ENCODE measurements at places on chromosomes 4 and X. TPM values are rescaled to one million over a fixed set of nuclear protein-coding genes. Genes with fewer than 3 reads are reported as not detected.

EMD gene
- total RNA-seq: 51.1 TPM

DNA sequence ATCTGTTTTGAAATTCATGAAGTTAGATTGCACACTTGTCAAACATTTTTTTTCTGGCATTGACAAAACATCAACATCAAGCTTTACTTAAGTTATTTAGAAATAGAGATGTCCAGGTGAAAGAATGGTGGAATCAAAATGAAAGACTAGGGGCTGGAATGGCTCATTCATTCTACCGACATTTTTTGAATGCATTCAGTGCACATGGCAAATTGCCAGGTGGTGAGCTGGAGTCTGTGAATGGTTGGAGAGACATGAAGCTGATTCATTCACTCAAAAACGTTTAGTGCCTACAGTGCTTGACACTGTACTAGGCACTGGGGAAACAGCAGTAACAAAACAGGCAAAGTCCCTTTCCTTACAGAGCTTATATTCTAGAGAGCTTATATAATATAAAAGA lies 292.4 kb downstream of the PPP1R2C start:
- DNase-seq: no peak

GRCh38 chrX:154833746-154834274 lies 652 bp downstream of the SMIM9 start:
- DNase-seq: no peak

- DNase-seq: no peak
Observed at GRCh38 chr4:38672397-38673129, 8.6 kb downstream of the KLF3 start.

GRCh38 chrX:150897421-150898320 lies 797 bp downstream of the CD99L2 start:
- DNase-seq: peak; percentile 78

GRCh38 chr4:146236216-146236615 lies 21.9 kb downstream of the REELD1 start:
- no peak for DNase-seq

GRCh38 chr4:105181259-105181658 lies 34.6 kb downstream of the TET2 start:
- DNase-seq: no peak

- no peak for DNase-seq
Observed at GRCh38 chr4:37895271-37895670, 4.4 kb downstream of the TBC1D1 start.

DNA sequence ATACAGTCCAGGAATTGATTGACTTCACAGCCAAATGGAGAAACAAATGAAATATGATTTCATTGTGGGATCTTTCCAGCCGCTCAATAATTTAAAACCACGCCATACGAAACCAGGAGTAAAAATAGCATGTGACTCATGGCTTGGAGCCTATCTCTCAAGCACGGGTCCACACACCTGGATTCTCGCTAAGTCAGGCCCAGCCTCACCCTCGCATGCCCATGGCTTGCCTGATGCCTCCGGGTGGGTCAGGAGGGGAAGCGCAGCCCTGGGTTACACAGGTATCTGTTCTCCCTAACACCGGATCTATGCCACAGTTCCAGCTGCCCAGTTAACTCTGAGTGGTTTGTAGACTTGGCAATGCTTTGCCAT lies 5.6 kb upstream of the ABLIM2 start:
- DNase-seq: no peak

DNA sequence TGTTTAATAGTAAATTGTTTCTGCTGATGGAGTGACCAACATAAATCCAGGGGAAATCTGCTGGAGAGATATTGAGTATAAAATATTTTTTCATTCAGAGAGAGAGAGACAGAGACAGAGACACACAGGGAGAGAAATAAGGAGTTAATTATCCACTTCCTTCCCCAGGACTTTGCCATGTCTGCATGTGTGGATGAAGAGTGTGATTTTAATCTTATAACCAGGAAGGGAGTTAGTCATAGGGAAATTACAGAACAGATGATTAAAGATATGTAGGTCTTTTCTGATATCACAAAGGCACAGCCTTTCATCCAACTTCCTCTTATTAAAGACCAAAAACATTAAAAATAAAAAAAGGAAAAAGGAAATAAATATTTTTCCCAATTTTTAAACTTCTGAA lies 526.3 kb downstream of the SPRY1 start:
- DNase-seq: no peak

HHIP gene
- not detected for total RNA-seq

- DNase-seq: no peak
Observed at GRCh38 chr4:139921429-139922184, 232.4 kb downstream of the MAML3 start.

DNA sequence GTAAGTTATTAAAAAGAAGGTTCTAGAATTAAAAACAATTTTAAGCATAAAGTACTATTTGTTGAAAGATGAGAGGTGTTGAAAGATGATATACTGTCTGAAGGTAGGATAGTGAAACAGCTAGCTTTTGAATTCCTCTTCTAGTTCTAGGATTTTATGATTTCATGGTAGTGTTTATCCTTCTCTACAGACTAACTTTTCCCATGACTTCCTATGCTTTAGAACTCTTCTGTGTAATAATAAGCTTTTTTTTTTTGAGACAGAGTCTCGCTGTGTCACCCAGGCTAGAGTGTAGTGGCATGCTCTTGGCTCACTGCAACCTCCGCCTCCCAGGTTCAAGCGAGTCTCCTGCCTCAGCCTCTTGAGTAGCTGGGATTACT lies 96.0 kb upstream of the NUDT6 start:
- no peak for DNase-seq

GRCh38 chr4:139007640-139008039 lies 7.9 kb upstream of the NOCT start:
- DNase-seq: no peak

- no peak for DNase-seq
Observed at GRCh38 chr4:68748181-68748991, 67.4 kb upstream of the UGT2B10 start.

- no peak for DNase-seq
Observed at GRCh38 chr4:24935856-24936255, 23.0 kb upstream of the CCDC149 start.

GRCh38 chrX:149370097-149370496 lies 135.0 kb downstream of the IDS start:
- DNase-seq: no peak

DNA sequence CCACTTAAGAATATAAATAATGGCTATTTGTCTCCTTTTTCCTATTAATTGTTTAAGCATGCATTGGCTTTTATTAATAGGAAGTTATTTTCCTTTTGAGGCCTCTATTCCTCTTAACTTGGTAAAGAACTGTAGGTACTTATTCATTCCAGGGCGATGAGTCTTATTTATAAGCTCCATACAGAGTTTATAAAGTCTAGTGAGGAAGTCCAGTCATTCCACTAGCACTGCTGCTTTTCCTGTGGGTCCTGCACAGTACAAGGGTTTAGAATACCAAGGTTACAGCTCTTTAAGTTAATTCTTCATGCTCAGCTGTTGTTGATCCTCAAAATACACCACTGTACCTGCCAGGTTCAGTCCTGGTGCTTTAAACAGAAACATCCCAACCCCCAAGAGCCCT lies 28.5 kb upstream of the WNK3 start:
- DNase-seq: no peak

RASSF6 gene
- not detected for total RNA-seq

RASGEF1B gene
- total RNA-seq: 3.6 TPM

OFD1 gene
- 7.1 TPM for total RNA-seq

- DNase-seq: no peak
Observed at GRCh38 chrX:153857348-153857903, 27.1 kb upstream of the PDZD4 start.

CLDN22 gene
- total RNA-seq: not detected

GRCh38 chr4:170990989-170991589 lies 822.1 kb upstream of the GALNTL6 start:
- DNase-seq: peak; percentile 34

DNA sequence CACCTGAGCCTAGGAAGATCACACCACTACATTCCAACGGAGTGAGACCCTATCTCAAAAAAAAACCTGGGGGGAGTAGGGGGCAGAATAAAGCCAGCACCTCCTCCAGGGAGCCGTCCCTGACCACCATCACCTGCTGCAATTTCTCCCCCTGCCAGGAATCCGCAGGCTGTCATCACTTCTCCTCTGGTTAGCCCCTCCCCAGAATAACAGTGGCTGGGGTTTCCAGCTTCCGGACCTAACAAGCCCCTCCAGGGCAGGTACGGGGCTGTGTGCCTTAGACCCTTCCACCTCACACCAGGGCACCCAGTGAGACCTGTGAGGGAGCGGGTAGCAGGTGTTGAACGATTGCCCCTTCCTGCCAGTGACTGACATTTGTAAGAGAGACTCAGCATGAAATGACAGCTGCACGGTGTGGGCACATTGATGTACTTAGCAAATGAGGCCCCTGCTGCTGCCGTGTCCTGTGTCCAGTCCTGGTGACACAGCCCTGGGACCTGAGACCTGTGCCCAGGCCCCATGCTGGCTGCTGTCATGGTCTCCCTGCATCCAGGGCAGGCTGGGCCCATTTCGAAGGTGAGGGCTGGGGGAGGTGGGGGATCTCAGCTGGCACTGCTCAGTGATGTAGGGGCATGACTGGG lies 6.7 kb upstream of the WFS1 start:
- DNase-seq: no peak

NDP gene
- total RNA-seq: not detected

DNA sequence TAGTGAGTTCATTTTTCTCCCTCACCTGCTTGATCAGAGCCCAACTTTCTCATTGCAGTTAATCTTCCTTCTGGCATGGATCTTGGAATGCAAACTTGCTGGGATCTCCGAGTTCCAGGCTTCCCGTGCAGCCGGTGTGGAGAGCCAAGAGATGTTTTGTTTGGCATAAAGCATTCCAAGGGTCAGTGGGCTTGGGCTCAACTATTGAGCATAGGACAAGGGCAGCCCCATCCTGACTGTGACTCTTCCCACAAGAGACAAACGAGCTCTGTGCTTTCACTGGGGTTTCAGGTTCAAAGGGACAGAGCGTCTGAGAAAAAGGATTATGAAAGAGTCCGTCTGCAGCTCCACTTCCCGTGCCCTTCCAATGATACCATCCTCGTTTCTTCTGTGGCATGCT lies 10.5 kb downstream of the TLR7 start:
- DNase-seq: no peak

DNA sequence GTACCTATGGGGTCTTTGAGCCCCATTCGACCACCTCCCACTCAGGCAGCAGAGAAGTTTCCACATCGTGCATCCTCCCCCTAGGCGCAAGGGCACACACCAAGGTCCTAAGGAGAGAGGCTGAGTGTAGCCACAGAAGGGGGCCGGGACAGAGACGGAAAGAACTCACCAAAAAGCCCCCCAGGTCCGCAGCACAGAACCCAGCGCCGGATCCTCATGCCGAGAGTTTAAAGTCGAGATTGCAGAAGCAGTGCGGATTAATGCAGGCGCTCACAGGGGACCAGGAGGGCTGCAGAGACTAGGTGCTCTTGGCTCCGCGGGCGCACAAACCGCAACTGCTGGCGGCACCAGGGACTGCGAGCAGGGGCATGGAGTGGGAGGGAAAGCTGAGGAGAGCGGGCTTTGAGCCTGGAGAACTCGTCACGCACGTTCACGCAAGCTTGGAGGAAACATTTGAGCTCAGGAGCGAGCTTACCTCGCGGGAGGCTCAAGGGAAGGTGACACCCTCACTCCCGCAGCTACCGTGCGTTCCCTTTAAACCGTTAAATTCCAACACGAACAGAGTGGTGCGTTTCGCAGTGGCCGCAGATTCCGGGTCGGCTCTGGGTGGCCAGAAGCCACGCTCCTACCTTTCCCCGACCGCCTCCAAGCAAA lies 8.5 kb downstream of the NKX3-2 start:
- DNase-seq: no peak

GRCh38 chrX:3450881-3451570 lies 104.6 kb upstream of the MXRA5 start:
- no peak for DNase-seq

GRCh38 chrX:97405031-97405660 lies 521.4 kb downstream of the RPA4 start:
- no peak for DNase-seq

- DNase-seq: no peak
Observed at GRCh38 chr4:101439926-101440325, 92.6 kb upstream of the PPP3CA start.

DNA sequence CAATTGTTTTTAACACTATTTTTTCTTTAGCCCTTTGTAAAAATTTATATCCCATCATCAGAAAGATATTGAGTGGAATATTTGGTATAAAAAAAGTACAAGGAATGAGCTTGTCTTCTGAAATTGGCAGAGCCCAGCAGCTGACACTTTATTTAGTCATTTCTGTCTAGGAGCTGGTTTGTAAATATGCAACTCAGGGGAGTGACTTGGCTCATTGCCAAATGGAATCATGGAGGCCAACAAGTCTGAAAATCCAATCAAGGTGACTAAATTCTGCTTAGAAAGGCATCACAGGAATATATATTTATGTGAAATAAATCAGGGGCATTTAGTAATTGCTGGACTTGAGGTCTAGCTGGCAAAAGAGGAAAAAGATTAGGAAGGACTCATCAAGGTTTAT lies 74.4 kb downstream of the OTC start:
- DNase-seq: no peak

DNA sequence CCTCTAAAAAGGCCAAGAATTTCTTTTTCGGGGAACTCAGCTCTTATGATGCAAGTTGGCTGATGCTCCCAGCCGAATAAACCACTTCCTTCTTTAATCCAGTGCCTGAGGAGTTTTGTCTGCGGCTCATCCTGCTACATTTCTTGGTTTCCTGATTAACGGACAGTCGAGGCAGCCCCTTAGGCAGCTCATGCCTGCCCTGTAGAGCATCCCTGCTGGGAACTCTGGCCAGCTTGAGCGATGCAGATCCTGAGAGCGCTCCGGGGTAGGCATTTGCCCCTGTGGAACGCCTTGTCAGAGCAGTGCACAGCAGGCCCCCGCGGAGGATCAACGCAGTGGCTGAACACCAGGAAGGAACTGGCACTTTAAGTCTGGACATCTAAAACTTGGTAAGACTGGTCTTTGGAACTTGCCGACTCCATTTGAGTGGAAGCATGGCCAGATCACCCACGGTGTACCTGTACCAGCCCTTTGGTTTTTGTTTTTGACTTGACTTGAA lies 3.1 kb downstream of the CT45A10 start:
- no peak for DNase-seq

GRCh38 chr4:156732634-156733033 lies 239.0 kb downstream of the PDGFC start:
- no peak for DNase-seq

- no peak for DNase-seq
Observed at GRCh38 chrX:47507153-47507867, 24.3 kb upstream of the ZNF41 start.

DNA sequence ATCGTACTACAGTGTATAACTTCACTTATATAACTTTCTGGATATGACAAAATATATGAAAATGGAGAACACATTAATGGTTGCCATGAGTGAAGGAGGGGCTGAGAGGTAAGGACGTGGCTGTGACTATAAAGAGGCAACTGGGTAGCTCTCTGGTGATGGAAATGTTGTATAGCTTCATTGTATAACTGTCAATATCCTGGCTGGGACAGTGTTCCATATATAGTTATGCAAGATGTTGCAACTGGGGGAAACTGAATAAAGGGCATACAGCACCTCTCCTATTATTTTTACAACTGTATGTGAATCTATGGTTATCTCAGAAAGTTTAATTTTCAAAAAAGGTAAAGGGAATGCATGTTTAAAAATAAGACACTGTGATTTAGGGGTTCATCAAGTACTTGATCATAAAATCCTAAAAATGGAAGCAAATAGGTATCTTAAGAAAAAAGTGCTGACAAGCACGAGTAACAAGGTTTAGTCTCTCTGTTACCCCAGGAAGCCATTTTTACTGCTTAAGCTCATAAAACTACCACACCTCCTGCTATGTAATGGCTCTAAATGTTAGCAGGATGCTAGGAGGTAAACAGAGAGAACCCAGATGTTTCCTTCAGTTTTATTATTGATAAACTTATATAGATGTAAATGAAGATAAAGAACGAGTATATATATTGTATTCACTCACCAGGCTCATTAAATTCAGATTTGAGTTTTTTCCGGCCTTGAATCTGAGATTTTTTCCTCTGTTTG lies 34.0 kb downstream of the NAF1 start:
- no peak for DNase-seq

PABPC1L2A gene
- total RNA-seq: not detected

All from Right ventricle myocardium inferior (tissue), 1 donor.